ENCODE measurements at places on chromosomes 1 and 21. TPM values are rescaled to one million over a fixed set of nuclear protein-coding genes. Genes with fewer than 3 reads are reported as not detected.

DNA sequence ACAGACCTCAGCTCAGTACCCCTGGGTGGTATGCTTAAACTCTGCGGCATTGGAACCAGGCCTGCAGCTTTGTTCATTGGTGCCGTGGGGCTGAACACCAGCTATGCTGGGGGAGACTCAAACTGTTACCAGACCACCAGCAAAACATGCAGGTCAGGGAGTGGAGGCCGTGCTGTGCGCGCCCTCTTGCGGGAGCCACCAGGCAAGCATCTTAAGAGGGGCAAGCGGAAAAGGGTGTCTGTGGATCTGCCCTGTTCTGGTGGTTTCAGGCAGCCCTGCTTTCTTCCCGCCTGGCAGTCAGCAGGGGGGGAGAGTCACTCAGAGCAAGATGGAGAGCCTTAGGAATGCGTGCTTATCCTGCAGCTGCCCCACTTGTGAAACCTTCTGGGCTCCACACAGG, 276.9 kb upstream of the ZRANB2 start:
- no peak for DNase-seq

Gene MYBPHL
- total RNA-seq = not detected

Gene SLC9C2
- total RNA-seq = not detected

DNA sequence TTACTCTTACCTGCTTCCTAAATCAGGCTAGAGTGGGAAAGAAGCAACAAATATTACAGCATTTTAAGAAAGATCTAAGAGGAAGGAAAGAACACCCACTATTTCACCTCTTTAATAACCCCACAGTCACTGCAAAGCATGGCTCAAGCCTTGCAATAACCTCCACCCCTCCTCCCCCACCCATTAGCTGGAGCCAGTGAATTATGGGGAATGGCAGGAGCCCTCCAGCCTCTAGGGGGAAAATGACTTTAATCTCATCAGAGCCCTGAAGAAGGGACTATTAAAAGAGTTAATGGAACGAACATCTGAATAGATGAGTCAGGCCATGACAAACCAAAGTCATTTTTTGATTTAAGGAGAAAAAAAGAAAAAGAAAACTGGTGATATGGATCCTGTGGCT, 630.7 kb upstream of the PLXNA2 start:
- no peak for DNase-seq

- DNase-seq = no peak
Measured at GRCh38 chr21:23743821-23744220, 1863.5 kb downstream of the MRPL39 start.

GRCh38 chr21:33537212-33537611, 4.7 kb downstream of the GART start:
- DNase-seq = no peak

- no peak for DNase-seq
Measured at GRCh38 chr1:6022193-6022592, 23.5 kb upstream of the KCNAB2 start.

GRCh38 chr1:179753061-179753460, 10.0 kb downstream of the FAM163A start:
- no peak for DNase-seq

GRCh38 chr1:14756589-14757285, 158.3 kb downstream of the KAZN start:
- no peak for DNase-seq

Gene STUM
- total RNA-seq = 0.34 TPM

DNA sequence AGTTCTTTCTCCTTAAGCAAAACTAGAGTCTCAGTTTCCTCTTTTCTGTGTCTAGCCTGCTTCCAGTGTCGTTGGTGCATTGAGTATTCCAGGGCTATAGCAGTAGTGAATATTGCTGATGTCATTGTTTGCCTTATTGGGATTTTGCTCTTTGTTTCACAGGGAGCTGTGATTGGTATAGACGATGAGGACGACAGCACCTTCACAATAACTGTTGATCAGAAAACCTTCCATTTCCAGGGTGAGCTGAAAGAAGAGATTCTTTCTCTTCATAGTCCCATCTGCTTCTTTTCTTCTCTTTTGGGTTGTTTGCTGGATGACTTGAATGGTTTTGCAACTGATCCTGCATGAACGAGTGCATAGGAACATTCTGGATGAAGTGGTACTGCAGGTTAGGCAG, 52.4 kb downstream of the OSBPL9 start:
- no peak for DNase-seq

Gene MIXL1
- total RNA-seq = 0.93 TPM

Gene BTBD19
- 25.8 TPM for total RNA-seq

Gene CD84
- total RNA-seq = 65.5 TPM

- DNase-seq = no peak
Measured at GRCh38 chr1:198605406-198605805, 33.4 kb upstream of the PTPRC start.

Gene ARHGEF2
- total RNA-seq = 188 TPM

DNA sequence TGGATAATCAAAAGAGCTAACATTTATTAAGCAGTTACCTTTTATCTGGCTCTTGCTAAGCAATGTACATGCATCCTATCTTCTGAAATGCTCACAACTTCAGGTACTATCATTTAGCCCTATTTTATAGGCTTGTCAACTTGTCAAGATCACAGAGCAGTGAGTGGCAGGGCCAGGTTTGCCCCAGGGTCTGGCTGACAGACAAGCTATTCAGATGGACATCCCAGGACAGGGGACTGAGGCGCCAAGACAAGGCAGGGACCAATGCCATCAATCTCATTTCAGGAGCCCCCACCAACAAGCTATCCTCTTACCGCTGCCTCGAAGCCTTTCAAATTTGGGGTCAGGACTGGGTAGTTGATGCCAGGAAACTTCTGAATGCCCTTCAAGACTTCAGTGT, 8.9 kb downstream of the HMGCL start:
- no peak for DNase-seq

Gene TUFT1
- 2.3 TPM for total RNA-seq

Gene PTGFR
- not detected for total RNA-seq

Gene ADORA1
- not detected for total RNA-seq

DNA sequence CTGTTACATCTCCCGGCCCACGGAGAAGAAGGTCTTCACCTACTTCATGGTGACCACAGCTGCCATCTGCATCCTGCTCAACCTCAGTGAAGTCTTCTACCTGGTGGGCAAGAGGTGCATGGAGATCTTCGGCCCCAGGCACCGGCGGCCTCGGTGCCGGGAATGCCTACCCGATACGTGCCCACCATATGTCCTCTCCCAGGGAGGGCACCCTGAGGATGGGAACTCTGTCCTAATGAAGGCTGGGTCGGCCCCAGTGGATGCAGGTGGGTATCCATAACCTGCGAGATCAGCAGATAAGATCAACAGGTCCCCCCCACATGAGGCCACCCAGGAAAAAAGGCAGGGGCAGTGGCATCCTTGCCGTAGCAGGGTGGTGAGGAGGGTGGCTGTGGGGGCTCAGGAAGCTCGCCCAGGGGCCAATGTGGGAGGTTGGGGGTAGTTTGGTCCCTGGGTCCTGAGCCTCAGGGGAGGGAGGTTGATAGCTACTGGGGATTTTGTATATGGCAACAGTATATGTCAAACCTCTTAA, 2.3 kb downstream of the GJB4 start:
- DNase-seq = no peak

Gene MYOC
- not detected for total RNA-seq

DNA sequence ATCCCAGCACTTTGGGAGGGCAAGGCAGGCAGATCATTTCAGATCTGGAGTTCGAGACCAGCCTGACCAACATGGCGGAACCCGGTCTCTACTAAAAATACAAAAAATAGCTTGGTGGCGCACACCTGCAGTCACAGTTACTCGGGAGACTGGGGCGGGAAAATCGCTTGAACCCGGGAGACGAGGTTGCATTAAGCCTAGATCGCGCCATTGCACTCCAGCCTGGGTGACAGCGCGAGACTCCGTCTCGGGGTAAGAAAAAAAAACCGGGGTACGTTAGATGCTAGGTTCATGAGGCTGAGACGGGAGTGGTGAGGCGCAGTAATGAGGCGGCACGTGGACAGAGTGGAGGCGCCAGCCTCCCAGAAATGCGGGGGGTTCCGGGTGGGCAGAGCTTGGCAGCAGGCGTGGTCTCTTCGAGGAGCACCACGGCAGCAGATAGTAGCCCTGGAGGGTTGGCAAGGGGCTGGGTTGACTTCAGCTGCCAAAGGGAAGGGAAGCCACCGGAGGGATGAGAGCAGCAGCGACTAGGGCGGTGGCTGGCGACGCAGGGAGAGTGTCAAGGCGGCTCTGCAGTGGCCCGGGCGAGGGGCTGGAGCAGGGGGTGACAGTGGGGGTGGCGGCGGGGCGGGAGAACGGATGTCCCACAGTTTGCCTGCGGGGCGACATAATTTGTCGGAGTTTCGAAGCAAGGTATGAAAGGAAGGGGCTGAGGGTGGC, 832 bp downstream of the MRPL20 start:
- no peak for DNase-seq

Gene OR2T2
- 4.1 TPM for total RNA-seq

- DNase-seq = no peak
Measured at GRCh38 chr1:12505231-12505630, 112.8 kb downstream of the DHRS3 start.

- DNase-seq = peak; percentile 74
Measured at GRCh38 chr1:8317647-8318381, at the start of gene SLC45A1. Gene SLC45A1 (plus strand): TSS chr1:8318114. CDS start chr1:8324330, 6,216 bp downstream.

- DNase-seq = no peak
Measured at GRCh38 chr1:64581135-64581842, 111.4 kb downstream of the CACHD1 start.

All from activated B cell treated with CpG ODN at 0.5 μM for 24 hours (primary cell).